CD8-positive, alpha-beta T cell (primary cell): ENCODE measurements at places on chromosomes 2 and 18.

DNA sequence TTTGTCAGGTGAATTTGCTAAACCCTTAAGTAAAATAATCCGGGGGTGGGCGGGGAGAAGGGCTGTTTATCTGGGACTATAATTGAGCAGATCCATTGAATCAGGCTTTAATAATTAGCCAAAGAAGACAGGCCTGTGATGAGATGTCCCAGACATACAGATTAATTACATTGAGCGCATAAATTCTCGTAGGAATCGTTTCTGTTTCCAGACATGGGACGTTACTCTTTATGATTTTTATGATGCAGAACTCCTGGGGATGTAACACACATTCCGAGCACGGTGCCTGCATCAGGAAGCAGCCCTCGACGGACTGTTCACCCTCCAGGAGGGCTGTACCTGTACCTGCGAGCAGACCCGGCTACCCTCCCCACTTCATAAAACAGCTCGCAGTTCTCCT lies 88.9 kb downstream of the SMIM21 start:
- no peak for DNase-seq

- peak; percentile 70 for DNase-seq
Observed at GRCh38 chr2:230723363-230723762, 10.7 kb downstream of the CAB39 start.

GRCh38 chr2:10820562-10820961 lies 8.0 kb upstream of the PDIA6 start:
- DNase-seq = no peak

GRCh38 chr2:189426886-189427285 lies 14.4 kb upstream of the WDR75 start:
- DNase-seq = no peak

DNA sequence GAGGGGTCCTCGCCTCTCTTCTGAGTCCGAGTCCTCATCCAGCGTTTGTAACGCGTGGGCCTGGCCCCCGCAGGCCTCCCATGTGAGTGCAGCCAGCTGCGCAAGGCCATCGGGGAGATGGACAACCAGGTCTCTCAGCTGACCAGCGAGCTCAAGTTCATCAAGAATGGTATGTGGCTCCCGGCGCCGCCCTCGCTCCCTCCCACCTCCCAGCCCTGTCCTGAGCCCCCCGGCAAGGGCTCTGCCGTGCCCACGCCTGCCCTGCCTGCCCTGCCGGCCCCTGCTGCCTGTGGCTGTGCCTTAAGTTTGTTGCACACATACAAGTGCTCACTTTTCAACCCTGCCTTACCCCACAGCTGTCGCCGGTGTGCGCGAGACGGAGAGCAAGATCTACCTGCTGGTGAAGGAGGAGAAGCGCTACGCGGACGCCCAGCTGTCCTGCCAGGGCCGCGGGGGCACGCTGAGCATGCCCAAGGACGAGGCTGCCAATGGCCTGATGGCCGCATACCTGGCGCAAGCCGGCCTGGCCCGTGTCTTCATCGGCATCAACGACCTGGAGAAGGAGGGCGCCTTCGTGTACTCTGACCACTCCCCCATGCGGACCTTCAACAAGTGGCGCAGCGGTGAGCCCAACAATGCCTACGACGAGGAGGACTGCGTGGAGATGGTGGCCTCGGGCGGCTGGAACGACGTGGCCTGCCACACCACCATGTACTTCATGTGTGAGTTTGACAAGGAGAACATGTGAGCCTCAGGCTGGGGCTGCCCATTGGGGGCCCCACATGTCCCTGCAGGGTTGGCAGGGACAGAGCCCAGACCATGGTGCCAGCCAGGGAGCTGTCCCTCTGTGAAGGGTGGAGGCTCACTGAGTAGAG lies 14.4 kb upstream of the ALLC start:
- no peak for DNase-seq

- no peak for DNase-seq
Observed at GRCh38 chr2:30147196-30147714, 448 bp downstream of the YPEL5 start.

GRCh38 chr2:171389325-171389724 lies 44.5 kb downstream of the METTL8 start:
- no peak for DNase-seq

DNA sequence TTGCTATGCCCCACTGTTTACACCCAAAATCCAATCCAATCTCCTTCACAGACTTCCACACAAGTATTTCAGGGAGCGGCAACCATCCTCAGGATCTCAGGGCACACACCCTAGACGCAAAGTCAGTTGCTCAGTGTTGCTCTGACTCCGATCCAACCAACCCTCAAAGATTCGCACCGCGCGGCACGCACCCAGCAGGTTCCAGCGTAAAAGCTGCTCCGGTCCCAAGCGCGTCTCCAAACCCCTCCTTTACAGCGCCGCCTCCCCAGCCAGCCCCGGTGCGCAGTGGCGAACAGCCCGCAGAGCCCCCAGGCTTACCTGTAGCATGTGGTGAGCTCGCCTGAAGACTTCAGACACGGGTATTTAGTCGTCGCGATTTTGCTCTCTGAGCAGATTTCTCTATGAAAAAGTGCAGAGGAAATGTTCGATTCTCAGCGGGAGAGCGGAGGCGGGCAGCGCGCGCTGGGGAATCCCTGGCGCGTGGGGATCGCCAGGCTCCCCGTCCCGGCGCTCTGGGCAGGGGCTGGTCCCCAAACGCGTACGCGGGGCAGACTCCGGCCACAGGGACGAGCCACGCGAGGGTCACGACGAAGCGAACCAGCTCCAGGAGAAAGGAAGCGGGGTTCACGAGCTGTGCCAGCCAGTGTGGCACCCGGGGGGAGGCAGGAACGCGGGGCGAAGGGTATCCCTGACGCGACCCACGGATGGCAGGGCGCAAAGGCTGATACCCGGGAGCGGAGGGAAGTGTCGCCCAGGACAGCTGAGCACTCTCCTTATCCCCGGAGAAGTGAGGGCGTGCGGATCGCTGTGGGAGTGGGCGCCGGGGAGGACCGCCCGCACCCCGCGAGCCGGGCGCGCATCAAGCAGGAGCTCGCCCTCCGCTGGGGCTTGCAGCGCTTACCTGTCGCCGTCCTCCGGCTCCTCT lies 650 bp downstream of the CCBE1 start:
- no peak for DNase-seq

DNA sequence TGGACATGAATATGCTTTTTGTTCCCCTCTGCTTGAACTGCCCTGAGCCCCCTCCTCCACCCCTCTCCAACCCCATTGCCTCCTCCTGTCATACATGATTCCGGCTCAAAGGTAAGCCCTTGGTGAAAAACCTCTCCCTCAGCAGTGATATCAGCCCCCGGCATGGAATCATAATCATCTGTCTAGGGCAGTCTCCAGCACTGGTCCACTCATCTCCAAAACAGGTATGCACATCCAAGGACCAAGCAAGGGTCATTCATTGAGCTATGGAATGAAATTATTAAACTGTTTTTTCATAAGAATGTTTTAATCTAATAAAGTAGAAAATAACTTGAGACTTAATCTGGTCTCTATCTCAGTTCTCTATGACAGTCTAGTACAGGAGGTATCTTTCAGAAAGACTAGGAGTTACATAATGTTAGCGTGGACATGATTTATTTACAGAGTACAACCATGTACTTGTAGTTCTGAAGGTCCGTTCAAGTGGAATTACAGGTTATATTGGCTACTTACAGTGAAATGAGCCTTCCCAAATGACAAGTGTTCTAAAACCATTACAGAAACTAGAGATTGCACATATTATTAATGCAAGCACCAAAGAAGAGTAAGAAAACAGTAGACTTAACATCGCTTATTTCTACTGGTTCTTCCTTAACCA lies 75.2 kb downstream of the ACVR1 start:
- DNase-seq = no peak

DNA sequence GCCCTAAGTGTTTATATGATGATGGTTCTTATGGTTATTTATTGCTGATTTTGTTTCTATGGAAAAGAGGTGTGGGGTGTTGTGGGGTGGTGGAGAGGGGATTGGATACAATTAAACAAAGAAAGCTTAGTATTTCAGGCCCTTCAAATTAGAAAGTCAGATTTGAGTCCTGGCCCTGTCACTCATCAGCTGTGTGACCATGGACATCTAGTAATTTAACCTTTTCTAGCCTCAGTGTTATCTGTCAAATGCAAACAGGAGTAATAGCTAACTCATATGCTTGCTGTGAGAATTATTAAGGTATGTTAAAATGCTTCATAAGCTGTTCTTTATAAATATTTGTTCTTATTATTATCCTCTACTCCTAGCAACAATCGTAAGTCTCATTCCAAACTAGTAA lies 2.1 kb upstream of the MEMO1 start:
- DNase-seq = no peak

GRCh38 chr2:223841436-223842190 lies 4.2 kb upstream of the AP1S3 start:
- DNase-seq = no peak

DNA sequence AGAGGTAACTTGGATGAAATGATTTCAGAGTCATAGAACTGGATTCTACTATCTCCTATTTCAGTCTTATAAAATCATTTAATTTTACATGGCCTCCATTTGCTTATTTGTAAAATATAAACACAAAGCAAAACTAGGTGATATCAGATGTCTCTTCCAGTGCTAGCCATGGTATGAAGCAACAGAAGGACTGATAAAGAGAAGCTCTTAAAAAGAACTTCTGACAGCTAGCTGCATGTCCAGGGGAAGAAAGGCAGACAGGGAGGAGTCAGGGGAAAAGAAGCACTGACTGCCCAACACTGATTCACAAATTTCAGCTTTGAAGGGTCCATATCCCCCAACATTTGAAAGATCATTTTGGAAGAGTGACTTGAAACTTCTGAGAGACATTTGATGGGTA lies 6.4 kb downstream of the SLC8A1 start:
- DNase-seq = no peak

- DNase-seq = no peak
Observed at GRCh38 chr2:223235986-223236385, 184.0 kb downstream of the KCNE4 start.

DNA sequence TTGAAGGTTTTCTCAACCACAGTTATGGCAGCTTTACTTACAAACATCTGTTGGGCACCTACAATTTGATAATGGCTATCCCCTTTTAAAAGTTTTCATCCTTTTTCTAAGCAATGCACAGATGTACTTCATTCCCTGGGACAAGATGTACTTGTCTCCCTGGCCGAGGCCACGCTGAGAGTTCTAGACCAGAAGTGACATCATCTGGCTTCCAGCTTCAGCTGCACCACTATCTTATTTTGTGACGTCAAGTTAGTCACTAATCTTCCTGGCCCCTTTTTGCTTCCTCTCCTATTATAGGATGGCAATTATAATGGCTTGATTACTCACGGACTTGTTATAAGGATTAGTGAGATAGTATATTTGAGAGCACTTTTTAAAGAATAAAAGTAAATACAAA lies 386.4 kb downstream of the BCL11A start:
- DNase-seq = no peak

- DNase-seq = no peak
Observed at GRCh38 chr2:19114126-19114525, 244.3 kb downstream of the OSR1 start.

DNA sequence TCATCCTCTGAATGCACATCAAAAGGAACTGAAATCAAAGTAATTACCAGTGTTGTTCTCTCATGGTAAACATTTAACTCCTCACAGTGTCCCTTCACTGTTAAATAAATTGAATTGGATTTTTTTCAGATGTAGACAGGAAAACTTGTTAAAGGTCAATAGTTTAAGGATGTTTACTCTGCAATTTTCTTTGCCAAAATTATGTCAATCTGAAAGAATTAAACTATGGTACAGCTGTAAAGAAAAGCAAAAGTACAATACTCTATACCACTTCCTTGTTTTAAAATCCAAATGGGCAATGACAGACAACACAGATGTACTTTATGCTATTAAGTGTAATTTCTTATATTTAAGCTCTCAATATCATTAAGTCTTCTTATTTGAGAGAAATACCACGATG lies 153.2 kb downstream of the WDPCP start:
- DNase-seq = no peak
